ENCODE measurements at places on chromosomes 1 and 21.

DNA sequence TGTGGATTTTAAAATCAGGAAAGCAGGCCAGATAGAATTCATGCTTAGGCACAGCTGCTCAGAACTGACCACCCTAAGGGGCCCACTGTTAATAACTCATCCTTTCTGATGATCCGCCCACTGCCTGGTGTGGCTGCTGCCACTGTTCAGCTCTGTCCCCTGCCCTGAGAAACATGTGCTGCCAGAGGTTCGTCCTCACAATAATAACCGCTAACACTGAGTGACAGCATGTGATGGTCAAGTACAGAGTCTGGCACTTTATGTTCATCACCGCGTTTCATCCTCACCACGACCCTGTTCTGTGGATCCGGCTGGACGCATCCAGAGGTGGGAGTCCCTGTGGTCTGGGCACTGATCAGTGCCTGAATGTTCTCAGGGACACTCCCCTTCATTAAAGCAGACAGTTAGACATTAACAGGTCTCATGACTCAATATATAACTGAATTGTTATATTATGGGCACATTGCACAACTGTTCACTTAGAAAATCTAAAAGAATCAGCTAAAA, 108.6 kb downstream of the SIM2 start:
- DNase-seq: no peak

DNA sequence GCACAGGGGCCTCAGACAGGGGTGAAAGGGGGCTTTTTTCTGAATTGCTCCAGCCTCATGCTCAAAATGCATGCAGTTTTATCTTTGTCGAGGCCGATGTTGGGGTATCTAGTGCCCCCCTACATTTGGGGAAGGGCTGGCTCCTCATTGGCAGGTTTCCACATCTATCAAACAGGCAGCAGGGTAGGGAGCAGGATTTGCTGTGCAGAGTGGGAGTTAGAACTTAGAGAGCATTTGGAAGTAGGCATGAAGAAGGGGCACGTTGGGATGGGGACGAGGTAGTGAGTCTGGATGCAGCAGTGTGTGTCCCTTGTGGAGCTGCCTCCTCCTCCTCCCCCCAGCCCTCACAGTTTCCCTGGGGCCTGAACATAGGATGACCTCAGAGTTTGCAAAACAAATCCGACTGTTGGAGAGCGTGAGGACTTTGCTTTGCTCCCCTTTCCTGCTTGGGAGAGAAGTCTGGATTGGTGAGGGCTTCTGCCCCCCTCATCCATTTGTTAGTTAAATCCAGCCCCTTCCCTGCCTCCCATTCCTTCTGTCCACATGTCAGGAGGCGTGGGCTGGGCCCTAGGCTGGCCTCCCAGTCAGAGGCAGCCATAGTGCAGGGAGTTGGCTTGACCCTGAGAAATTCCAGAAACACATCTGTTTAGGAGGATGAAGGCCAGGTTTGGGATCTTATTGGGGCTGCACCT, 36.9 kb upstream of the GPR37L1 start:
- peak; percentile 35 for DNase-seq

GRCh38 chr1:72705921-72706320, 423.6 kb upstream of the NEGR1 start:
- no peak for DNase-seq

DNA sequence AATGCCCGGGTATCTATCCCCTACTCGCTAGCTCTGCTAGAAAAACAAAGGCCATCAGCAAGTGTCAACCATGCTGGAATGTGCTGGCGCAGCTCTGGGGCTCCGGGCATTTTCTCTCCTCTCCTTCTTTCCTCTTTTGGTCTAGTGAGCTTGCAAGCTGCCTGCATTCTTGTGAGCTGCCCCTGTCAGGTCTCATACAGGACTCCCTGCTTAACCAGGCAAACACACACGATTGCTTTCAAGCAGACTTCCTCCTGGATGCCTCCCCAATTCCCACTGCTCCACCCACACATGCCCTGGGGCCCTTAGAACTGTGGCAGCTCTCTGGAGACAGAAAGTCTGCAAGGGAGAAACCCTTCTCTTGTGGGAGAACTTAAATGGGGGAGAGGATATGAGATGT, 35.7 kb upstream of the SUCO start:
- no peak for DNase-seq

- DNase-seq: no peak
Measured at GRCh38 chr21:32764186-32764585, 7.4 kb downstream of the PAXBP1 start.

GRCh38 chr1:17739050-17739449, 16.1 kb upstream of the ACTL8 start:
- no peak for DNase-seq

DNA sequence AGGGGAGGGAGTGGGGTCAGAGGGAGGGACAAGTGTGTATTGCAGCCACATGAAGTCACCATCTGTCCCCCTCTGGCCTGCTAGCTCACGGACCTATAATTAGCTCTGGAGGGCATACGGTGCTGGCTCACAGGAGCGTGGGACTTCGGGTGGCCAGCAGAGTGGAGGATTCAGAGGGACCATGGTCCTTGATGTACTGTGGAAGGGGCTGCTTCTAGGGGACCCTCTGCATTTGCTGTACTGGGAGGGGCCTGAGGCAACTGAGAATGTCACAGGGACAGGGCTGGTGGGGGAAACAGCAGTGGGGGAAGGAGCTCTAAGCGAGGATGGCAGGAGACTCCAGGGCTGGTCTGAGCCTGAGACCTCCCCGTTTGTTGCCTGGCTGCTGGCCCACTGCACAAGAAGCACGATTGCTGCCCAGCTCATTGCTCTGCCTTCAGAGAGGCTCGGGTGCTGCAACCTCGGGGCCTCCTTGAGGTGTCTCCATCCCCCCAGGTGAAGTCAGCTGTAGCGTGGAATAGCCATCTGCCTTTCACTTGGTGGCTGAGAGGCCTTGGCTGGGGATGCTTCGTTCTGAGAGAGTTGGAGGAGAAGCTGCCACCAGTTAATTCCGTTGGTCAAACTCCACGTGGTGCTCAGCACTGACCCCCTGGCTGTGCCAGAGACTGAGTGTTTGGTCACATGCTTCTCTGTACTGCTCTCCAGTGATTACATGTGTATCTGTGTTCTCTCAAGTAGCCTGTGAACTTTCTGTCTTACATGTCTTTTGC, 2.7 kb downstream of the PPFIA4 start:
- peak; percentile 1 for DNase-seq

GRCh38 chr1:36866169-36866814, 168.0 kb downstream of the GRIK3 start:
- DNase-seq: no peak

DNA sequence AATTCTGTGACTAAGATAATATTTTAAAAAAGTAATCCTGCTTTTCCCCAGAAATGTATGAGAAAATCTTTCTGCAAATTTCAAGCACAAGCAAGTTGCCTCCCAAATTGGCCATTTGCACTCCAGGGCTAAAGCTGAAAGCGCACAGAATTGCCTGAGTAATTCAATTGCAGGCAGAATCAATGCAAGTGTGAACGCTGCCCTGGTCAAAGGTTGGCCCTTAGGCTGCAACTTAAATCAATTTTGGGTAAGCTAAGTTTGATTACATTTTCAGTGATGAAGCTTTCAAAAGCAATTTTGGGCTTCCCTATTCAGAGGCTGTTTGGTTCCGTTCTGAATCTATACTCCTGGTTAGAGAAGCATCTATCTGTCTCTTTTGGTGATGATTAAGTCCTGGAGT, 501.8 kb upstream of the ZRANB2 start:
- no peak for DNase-seq

DNA sequence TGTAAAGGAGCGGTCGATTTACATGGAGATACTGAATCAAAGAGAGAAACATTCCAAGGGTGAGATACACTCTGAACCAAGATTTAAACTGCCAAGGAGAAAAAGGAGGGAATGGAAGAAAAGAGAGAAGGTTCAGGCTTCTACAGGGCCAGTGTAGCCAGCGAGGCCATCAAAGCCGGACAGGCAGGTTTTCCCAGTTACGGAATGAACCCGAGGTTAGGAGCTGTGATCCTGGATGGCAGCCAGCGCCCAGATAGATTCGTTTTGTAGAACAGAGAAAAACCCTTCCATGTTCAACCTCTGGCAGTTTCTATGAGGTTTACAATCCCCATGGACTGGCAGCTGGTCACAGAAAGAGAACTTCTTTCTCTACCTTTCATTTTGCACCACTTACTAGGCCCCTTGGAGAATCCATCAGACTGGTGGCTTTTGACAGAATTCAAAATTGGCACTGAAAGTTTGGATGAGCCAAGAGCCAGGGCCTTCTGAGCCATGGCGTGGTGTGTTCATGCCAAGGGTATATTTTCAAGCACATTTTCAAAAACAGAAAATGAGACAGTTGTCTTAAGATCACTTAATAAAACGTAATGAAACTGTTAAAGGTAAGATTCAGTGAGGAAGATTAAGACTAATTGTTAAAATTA, 171.5 kb downstream of the RUNX1 start:
- no peak for DNase-seq

DNA sequence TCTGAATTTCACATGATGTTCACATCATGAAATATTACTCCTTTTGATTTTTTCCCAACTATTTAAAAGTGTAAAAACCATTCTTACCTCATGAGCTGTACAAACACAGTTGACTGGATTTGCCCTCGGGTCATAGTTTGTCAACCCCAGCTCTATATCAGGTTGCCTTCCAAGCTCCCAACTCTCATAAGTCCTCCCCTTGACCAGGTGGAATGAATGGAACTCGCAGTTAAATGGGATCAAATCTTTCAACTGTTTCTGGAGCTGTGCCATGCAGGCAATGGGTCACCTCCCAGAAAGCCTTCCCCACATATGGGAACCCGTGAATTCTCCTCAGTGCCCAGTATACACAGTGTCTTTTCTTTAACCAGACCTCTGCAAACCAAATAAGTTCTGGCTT, 169.8 kb upstream of the FOXD3 start:
- DNase-seq: no peak

- no peak for DNase-seq
Measured at GRCh38 chr1:206569556-206569955, 42.7 kb downstream of the EIF2D start.

DNA sequence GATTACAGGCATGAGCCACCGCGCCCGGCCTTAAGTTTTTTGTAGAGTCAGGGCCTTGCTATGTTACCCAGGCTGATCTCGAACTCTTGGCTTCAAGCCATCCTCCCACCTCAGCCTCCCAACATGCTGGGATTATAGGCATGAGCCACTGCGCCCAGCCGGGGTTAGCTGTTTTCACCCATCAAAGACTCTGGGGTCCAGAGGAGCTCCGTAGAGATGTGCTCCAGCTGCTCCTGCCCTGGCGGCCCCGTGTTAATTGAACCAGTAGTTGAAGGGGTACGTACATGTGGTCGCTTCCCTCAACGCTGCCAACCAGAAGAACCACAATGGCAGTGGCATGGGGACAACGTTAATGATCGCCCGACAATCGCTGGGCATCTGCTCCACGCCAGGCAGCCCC, 72.0 kb downstream of the NPHP4 start:
- DNase-seq: no peak

DNA sequence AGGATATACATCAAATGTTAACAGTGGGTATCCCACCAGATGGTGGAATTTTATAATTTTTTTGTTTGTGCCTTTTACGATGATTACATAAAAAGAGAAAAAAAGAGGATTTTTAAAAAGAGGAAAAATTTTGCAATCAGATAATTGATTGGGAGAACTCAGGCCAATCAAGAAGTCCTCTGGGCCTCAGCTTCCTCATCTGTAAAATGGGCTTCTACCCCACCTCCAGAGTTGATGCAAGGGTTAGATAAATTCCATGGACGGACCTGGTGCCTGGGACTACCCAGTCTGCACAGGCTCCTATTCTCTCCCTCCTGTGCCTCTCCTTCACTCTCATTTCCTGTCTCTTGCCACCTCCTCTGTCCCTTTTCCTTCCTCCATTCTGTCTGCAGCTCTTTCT, 88.9 kb downstream of the TRABD2B start:
- DNase-seq: no peak

GRCh38 chr1:41823471-41823870, 95.3 kb downstream of the HIVEP3 start:
- peak; percentile 84 for DNase-seq

- no peak for DNase-seq
Measured at GRCh38 chr1:52263153-52263910, 102.7 kb downstream of the CC2D1B start.

DNA sequence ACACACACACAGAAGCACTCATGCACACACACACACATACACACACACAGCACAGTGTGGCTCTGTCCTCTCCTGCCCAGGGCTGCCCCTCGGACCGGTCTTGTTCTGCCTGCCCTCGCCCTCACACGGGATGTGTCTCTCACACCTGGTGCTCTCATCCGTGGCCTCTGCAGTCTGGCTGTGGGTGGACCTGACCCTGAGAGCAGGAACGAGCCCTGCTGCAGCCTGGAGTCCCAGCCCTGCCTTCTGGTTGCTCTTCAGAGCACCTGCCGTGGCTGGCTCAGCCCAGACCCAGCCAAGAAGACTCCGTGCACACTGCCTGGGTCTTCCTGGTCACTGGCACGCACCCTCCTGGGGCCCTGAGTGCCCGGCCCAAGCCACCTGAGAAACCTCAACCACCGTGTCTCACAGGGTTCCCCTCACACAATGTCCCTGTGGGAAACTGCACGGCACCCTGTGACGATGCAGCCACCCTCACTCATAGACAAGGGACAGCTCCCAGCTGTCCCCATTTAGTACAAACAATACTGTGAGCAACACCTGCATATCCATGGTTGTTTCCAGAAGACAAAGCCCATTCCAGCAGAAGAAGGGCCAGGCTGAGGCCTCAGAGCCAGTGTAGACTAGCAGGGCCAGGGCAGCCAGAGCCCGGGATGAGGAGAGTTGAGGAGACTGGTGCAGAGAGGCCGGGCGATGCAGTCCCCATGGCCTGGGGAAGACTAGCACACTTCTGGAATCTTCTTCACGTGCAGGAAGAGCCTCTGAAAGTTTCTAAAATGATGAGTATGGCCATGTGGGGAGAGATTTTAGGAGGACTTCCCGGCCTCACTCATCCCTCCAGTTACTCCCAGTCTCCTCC, 234.0 kb downstream of the NPHP4 start:
- DNase-seq: no peak

DNA sequence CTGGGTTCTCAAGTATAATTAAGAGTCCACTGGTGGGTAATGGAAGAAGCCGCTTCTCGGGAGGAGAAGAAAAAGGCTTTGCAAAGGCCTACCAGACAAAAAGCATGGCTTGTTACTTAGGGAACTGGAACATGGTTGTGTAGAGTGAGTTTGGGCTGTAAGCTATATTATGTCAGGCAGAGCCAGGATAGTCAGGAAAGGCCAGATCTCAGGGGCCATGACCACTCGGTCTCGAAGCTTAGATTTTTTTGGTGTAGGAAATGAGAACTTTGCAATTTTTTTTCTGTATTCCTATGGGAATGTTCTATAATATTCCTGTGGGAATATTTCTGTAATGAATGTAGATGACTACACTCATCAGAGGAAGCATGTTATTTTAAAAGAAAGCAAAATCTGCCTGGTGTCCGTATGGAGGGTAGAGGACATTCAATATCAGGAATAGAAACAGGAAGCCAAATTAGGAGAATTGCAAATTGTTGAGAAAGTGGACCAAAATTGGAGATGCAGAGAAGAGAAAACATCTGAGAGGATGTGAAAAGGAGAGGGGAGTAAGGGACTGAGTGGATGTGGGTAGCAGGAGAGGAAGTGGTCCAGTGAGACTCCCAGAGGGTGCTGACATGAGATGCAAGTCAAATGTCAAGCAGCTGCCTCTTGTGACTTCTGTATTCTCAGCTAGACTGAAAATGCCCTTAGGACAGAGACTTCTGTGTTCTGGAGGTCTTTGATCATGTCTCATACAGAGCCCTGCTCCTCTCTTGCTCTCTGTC, 45.2 kb upstream of the HAO2 start:
- no peak for DNase-seq

- no peak for DNase-seq
Measured at GRCh38 chr1:200977071-200977754, 46.3 kb downstream of the KIF21B start.

- no peak for DNase-seq
Measured at GRCh38 chr1:54937469-54937868, 43.0 kb upstream of the TMEM61 start.

All from urothelium cell line (cell line).